ENCODE measurements at places on chromosomes 2 and 18.

GRCh38 chr2:7098816-7099215 is 181.6 kb downstream of the RNF144A start:
- DNase-seq = no peak

DNA sequence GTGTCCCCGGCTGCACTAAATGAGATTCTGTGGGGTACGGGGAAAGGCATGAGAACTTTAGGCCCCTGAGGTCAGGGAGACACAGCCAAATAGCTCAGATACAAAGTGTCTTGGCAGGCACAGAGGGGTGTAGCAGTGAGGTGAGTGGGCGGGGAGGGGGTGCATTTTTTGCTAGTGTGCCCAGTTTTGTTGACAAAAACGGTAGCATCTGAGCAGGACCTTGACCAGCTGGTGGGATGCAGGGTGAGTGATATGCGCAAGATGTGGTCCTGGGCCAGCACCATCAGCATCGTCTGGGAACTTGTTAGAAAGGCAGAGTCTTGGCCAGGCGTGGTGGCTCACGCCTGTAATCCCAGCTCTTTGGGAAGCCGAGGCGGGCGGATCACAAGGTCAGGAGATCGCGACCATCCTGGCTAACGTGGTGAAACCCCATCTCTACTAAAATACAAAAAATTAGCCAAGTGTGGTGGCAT is 127.3 kb upstream of the LGALSL start:
- no peak for DNase-seq

DNA sequence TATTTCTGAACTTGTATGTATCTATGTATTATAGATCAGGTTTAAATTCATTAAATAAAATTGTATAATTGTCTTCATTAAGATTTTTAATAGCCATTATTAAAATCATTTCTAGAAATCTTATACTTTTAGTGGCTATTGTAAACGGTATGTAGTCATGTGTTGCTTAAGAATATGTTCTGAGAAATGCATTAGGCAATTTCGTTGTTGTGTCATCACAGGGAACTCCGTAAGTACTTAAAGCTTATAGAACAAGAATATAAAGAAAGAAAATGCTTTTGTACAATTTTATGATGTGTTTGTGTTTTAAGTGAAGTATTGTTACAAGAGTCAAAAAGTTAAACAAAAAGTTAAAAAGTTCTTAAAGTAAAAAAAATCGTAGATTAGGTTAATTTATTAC is 765.8 kb downstream of the METTL4 start:
- DNase-seq = no peak

- no peak for DNase-seq
Measured at GRCh38 chr2:109256111-109256510, 127.1 kb downstream of the SH3RF3 start.

All from kidney glomerular epithelial cell (primary cell).